CD4-positive, alpha-beta T cell treated with Interleukin-15 for 4 hours (primary cell): ENCODE measurements at places on chromosomes 3 and 15.
A peak's percentile ranks its signal among the peaks of the same experiment; 100 is the strongest.

DNA sequence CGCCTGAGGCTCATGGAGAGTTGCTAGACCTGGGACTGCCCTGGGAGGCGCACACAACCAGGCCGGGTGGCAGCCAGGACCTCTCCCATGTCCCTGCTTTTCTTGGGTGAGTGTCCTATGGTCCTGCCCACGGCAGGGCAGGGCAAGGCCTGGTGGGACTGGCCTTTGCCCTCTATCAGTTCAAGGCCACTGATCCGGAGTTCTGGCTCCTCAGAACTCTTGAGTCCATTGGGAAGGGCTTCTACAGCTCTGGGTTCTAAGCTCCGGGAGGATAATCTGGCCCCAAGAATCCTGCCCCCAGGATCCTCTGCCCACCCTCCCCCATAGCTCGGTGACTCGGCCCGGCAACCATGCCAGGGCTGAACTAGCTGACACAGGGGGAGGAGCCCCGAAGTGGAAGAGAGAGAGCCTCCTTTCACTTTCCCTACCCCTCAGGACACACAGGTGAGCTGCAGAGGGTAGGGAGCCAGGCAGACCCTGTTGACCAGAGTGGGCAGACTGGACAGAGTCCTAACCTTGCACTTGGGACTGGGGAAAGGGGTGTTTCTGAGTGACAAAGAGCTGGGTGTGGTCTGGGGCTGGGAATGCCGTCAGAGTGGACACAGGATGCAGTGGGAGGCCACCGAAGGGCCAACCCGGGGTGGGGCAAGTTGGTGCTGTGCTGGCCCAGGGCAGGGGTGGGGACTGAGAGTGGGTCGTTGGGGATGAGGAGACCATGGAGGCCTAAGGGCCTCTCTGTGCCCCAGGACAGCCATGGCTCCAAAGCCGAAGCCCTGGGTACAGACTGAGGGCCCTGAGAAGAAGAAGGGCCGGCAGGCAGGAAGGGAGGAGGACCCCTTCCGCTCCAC lies 664 bp downstream of the PARP3 start:
- peak; percentile 60 for DNase-seq

DNA sequence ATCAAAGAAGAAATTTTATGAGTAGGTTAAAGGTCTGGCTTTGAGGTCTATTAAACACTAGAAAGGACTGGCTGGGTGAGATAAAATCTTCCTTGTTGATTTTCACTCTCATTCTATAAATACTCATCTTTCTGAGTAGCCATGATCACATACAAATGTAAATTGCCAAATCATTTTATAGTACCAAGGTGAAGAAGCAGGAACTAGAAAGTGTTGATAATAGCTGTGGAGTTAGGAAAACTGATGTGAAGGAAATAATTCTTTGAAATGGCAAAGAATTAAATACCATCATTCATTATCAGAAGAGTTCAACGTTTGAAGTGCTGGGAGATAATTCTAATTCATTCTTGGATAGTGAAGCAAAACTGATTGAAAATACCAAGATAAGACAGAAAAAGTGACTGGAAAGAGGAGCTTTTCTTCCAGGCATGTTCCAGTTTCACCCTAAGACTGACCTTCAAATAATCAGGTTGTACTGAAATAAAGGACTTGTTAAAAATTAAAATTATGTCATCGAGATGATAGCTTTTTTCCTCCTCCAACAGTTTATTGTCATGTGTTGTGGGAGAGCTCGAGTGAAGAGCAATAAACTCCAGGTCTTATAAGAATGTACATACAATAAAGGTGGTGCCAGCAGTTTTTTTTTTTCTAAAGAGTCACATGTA lies 17.4 kb downstream of the THBS1 start:
- no peak for DNase-seq

GRCh38 chr3:174533286-174533685 lies 325.8 kb upstream of the NAALADL2 start:
- DNase-seq: no peak

- DNase-seq: peak; percentile 8
Measured at GRCh38 chr15:89781055-89781454, 4.9 kb downstream of the MESP2 start.

GRCh38 chr15:53831907-53832770 lies 72.7 kb upstream of the WDR72 start:
- no peak for DNase-seq

DNA sequence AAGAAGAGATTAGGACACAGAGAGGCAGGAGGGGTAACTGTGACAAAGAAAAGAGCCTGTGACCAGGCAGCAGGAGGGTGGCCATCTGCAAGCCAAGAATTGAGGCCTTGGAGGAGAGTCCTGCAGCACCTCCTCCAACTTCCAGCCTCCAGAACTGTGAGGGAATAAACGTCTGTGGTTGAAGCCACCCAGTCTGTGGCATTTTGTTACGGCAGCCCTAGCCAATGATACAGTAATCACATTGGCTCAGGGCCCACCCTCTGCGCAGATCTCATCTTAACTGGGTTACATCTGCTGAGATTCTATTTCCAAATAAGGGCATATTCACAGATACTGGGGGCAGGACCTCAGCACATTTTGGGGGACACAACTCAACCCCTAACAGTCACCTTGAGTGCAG lies 11.3 kb downstream of the SELENOS start:
- DNase-seq: no peak

DNA sequence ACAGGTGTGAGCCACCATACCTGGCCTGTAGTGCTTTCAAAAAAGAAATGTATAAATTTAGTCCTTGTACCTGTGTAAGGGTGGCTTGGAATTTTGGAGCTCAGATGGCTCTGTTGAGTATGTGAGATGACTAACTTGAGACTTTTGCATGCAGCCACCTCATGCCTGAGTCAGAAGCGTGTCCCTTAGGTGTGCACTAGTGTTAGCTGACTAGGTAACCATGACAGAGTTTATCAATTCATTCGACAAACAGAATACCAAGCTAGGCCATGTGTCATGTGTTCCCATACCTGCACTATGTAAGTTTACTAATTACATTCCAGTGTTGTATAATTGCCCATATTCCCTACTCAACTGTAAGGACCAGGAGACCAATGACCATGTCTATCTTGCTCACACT lies 4.0 kb upstream of the ZNF639 start:
- no peak for DNase-seq

- no peak for DNase-seq
Measured at GRCh38 chr3:63654931-63655330, 2.5 kb downstream of the SNTN start.

GRCh38 chr3:126519506-126520455 lies 2.2 kb upstream of the UROC1 start:
- DNase-seq: no peak

GRCh38 chr3:40649346-40649745 lies 124.6 kb downstream of the ZNF621 start:
- DNase-seq: no peak

GRCh38 chr3:62319570-62320243 lies 53.6 kb downstream of the FEZF2 start:
- DNase-seq: no peak

GRCh38 chr3:70933105-70933810 lies 620.8 kb upstream of the MDFIC2 start:
- no peak for DNase-seq

DNA sequence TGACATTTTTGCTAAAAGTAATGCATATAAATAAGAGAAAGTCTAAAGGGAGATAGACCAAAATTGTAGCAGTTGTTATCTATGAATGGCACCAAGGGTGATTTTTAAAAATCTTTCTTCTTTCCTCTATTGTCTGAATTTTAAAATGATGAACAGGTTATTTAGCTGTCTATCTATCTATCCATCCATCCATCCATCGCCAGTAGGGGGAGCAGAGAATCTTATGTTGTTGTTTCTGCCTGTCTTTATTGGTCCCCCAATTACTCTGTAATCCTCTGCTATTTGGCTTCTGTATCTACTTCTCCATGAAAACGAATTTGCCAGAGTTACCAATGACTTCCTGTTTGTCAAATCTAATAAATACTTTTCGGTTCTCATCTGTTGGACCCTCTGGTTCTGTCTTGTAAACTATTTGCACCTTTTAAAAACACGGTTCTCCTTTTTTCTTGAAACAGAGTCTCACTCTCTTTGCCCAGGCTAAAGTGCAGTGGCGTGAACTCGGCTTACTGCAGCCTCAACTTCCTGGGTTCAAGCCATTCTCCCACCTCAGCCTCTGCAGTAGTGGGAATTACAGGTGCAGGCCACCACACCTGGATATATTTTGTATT lies 86.0 kb downstream of the ECT2 start:
- DNase-seq: peak; percentile 6

DNA sequence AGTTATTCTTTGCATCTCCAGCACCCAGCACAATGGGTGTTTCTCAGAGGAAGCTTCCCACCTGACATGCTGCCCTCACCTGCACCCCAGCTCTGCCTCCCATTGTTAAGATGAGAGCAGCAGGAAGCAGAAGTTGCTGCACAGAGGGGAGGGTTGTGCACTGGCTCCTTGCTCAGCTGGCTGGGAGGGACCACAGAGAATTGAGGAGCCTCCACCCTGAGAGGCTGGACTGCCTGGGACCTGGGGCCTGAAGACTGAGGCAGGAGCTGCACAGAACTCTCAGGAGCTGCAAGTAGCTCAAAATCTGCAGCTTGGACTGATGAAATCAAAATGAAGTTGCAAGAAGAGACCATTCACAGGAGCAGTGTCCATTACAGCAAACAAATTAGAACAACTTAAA lies 222.3 kb upstream of the LINGO1 start:
- no peak for DNase-seq

GRCh38 chr15:74036271-74037170 lies 42.0 kb downstream of the PML start:
- DNase-seq: no peak

DNA sequence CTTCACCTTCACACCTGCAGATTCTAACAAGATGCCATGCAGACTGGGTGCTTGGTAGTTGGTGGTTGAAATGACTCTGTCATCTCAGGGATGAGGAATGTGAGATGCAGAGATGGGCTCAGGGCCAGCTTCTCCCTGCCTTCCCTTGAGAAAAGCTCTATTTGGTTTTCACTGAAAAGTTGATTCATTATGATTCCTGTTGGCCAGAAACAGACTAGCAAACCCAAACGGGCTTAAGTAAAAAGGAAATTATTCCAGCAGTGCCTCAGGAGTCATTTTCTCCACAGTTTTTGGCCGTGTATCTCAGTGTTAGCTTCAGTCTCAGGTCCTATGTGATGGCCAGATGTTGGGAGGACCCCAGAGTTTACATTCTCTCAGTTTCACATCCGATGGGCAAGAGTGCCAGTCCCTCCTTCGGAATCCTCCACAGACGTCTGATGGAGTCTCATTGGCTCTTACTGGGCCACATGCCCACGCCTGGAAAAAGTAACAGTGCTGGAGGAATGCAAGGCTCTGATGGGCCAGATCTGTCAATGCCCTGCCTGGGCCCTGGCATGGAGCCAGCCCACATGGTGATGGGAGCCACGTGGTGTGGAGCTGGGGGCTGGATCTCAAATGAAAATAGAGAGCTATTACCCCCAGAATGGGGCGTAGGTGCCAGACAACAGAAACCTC lies 22.3 kb upstream of the SACM1L start:
- DNase-seq: no peak

DNA sequence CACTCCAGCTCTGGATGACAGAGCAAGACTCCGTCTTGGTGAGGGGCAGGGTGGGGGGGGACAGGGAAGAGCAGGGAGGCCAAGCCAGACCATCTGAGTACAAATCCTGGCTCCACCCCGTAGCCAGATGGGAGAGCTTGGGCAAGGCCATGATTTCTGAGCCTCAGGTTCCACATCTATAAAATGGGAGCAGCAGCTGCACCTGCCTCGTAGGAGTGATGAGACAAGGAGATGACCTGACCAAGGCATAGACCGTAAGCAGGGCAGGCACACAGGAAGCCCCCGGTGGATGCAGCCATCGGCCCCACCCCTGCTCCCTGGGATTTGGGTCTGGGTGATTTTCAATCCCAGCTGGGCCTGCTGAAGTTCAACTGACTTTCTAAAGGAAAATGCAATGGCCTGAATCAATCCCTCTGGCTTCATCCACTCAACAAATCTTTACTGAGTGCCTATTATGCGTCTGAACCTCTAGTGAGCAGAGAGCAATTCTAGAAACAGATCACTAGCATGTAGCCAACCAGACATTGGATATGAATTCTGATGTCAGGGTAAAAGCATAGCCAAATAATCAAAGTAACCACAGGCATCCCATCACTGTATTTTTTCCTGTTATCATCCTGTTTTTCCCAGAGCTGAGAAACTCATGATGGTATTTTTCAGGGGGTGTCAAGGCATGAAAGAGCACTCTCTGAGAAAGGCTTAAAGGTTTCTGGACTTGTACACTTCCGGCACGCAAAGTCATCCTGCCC lies 141.2 kb downstream of the NUP210 start:
- no peak for DNase-seq

DNA sequence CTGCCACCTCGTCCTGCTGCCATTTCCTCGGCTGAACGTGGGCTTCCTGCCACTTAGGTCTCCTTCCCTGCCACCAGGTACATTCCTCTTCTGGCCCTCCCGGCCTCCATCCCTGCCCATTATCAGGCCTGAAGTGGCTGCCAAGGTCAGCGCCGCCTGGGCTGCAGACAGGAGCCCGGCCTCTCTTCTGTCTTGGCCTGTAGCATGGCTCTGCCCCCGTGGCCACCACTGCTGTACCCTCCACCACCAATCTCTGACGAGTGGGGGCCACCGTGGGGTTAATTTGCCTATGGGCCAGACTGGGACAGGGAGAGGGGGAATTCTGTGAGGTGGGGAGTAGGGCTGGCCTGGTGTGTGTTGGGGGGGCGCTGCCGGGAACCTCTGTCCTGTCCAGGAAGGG lies 2.0 kb upstream of the BAHD1 start:
- no peak for DNase-seq

GRCh38 chr3:150243466-150243865 lies 164.6 kb upstream of the TSC22D2 start:
- DNase-seq: no peak

GRCh38 chr3:36257158-36257852 lies 123.0 kb upstream of the STAC start:
- DNase-seq: no peak

GRCh38 chr15:41824062-41824745 lies 3.7 kb upstream of the JMJD7 start:
- no peak for DNase-seq

- DNase-seq: no peak
Measured at GRCh38 chr15:83396101-83396500, 51.0 kb upstream of the SH3GL3 start.

DNA sequence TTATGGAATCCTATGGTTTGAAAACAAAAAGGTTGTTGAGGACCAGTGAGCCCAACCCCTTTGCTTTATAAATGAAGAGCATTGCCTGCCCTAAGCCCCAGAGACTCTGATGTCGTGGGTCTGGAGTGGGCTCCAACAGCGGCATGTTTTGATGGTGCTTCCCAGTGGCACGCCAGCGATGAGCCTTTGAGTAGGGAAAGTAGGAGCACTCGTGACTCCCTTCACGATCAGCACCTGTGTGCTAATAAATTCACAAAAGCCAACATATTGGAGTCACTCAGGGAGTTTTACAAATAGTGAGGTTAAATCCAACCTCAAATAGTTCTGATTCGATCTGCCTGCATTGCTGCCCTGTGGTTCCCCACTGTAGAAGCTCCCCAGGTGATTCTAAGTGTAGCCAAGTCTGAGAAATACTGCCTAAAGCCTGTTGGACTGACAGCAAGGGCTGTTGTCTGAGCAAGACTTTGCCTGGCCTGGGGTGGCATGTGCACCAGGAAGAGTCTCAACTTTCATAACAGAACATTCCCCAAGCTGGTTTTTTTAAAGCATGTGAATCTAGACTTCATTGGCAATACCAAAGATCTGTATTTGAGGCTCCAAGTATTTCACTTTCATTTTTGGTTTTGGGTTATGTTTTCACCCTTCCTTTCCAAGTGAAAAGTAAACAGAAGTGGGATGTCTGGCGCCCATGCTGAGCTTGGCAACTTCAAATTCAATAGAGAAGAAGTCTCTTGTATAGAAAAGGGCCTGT lies 9.9 kb downstream of the CCR5 start:
- DNase-seq: no peak
